AG20443 (cell line): ENCODE measurements at places on chromosomes 1 and 21.

DNA sequence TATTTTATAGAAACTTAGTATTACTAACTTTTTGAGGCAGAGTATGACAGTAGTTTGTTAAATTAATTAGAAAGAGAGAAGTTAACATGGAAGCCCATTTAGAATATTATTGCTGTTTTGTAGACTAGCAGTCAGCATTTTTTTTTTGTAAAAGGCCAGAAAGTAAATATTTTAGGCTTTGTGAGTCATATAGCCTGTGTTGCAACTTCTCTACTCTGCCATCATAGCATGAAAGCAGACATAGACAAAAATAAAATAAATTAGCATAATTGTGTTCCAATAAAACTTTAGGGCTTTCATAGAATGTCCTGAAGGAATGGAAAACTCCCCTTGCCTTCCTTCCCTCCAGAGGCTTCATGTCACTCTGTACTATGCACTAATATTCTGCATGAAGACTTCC lies 12.3 kb upstream of the RGS4 start:
- peak; percentile 34 for DNase-seq

DNA sequence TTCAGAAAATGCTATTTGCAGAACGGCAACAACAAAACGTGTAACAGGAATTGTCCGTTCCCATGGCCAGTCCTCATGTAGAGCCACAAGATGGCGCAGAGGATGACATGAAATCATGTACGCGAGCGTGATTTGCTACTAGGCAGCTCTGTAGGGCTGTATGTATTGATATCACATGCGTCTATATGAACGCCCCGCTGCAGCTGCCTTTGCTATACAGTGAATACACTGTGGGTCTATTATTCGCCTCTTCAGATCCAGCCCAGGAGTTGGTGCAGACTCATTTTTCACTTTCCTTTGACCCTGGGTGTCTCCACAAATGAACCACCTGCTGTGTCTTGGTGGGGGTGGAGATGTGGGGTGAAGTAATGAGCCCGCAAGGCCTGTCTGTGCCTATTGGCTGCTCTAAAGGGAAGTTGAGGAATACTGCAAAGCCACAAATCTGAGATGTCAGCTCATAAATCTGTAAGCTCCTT lies 361.5 kb downstream of the KIF26B start:
- DNase-seq: peak; percentile 54

GRCh38 chr1:119003413-119004128 lies 15.4 kb upstream of the TBX15 start:
- DNase-seq: no peak

DNA sequence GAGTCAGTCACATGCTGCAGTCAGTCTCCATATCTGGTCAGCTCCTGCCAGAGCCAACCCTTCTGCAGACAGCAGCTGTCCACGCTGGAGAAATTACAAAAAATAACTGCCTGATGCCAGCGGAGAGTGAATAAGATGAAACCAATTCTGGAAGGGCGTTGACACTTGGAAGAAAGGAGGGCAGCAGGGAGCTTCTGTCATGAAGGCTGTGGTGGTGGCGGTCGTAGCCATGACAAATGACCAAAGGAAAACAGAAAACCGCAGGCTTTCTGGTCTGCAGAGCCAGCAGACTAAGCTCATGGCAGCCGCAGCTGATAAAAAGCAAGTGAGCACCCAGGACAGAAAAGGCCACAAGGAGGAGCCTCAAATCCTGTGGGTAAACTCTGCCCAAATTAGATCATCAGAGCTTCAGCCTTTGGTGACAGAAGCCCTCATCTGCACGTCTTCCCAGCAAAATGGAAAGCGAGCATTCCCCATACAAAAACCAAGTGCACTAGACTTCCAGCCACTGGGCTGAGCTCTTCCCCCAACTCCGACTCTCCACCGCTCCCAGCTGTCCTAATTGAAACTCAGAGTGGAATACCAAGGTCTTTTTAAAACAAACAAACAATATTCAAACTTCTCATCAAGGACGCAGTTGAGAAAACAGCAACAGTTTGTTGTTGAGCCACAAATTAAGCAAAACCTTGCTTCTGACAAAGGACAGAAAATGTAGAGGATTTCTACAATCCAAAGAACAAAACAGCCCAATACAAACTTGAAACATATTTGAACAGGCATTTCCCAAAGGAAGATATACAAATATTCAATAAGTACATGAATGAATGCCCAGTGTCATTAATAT lies 28.7 kb downstream of the RSPH1 start:
- no peak for DNase-seq

DNA sequence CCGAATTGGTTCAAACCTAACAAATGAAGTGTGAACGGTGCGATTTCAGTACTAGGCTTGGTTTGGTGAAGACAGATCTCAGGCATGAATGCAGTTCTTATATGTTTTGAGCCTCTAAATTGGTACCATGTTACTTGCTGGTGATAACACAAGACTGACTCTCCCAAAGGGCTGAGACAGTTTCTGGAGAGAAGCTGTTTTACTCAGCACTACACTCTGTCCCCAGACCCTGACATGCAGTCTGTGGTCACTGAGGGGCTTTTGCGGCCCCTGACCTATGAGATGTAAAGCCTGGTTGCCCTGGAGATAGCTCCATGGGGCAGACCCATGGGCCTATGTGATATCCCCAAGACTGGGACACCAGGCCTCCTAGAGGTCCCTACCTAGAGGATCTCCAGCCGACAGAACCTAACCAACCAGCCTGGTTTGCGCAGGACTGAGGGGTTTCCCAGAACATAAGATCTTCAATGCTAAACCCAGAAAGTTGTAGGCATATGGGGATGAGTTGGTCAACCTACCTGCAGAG lies 19.4 kb upstream of the FOXE3 start:
- DNase-seq: no peak

- DNase-seq: no peak
These were observed 137.4 kb downstream of the ADGRL4 start for GRCh38 chr1:78869136-78869535.

GRCh38 chr21:32574946-32575925 lies 10.1 kb downstream of the TCP10L start:
- DNase-seq: no peak

DNA sequence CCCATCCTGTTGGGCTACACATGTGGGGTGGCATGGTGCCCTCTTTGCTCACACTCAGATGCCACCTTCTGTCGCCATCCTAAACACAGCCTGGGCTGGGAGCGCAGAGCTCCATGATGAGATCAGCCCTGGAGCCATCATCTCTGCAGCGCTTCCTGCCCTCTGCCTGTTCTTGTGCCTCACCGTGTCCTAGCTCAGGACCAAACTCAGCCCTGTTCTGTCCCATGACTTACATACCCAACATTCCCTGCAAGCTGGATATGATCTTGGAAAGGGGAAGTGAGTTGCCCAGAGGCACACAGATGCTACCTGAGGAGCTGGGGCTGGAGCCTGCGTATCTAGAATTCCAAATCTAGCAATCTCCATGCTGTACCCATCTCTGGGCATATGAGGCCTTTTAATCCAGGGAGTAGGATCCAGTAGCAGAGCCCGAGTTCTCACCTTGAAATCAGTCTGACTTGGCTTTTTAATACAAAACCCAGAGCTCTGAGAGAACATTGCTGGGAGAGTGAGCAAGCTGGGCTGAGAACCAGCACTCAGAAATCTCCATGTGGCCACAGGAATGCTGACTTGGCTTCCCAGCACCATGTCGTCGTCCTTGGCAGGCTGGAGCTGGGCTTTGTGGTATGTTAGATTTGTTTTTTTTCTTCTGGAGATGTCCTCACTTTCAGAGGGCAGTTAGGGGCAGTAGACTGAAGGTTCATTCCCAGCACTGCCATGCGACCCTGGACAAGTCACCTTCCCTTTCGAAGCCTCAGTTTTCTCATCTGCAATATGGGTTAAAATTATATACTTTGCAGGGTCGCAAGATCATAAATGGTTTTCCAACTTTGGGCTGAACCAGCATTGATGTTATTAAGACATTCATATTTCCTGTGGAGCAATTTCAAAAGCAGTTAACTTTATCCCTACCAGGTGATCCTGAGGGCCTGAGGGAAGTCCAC lies 2.6 kb downstream of the ALPL start:
- DNase-seq: peak; percentile 96

DNA sequence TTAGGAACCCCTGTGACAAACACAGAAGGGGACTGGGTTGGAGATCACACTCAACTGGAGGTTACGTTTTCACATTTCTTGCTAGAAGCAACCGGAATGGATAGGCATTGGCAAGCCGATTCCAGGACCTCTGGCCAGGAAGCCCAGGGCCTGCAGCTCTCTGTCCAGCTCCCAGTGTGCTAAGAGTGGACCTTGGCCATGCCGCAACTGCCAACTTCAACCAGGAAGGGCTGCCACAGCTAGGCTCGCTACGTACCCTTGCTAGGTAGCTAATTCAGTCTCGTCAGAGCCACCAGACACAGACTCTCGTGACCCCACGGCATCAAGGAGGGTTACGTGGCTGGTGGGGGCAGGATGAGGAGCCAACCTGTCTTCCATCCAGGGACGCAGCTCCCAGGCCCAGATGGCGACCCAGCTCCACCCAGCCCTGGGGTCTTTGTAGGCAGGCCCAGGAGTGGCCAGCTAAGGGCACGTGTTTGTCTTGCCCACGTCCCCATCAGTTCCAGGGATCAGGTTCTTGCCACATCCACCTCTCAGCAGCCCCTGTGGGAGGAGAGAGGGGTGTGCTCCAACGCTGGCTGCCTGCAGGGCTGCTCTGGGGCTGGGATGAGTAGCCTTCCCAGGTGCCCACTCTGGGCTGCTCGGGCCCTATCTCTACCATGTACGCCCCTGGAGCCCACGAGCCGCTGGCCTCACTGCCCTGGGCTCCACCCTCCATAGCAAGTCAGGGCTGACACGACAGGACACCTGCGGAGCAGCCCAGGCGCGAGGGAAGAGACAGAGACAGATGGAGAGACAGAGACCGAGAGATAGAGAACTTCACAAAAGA lies 39.2 kb downstream of the UBE2G2 start:
- DNase-seq: no peak

GRCh38 chr1:58879464-58879863 lies 95.6 kb upstream of the JUN start:
- DNase-seq: no peak

- DNase-seq: peak; percentile 34
These were observed 30.2 kb upstream of the NEK2 start for GRCh38 chr1:211705467-211706091.

GRCh38 chr21:38208118-38208517 lies 48.7 kb upstream of the KCNJ15 start:
- DNase-seq: no peak

- DNase-seq: no peak
These were observed 21.9 kb downstream of the SRSF4 start for GRCh38 chr1:29159773-29160172.

- DNase-seq: no peak
These were observed 25.5 kb downstream of the SPAG17 start for GRCh38 chr1:118159569-118159968.

GRCh38 chr1:10779841-10780240 lies 16.6 kb downstream of the CASZ1 start:
- DNase-seq: no peak

- peak; percentile 8 for DNase-seq
These were observed 28.1 kb downstream of the RUNX3 start for GRCh38 chr1:24901791-24902470.
